Amniotic stem cell (primary cell): ENCODE measurements at places on chromosomes 5 and 9.
A peak's percentile ranks its signal among the peaks of the same experiment; 100 is the strongest.

DNA sequence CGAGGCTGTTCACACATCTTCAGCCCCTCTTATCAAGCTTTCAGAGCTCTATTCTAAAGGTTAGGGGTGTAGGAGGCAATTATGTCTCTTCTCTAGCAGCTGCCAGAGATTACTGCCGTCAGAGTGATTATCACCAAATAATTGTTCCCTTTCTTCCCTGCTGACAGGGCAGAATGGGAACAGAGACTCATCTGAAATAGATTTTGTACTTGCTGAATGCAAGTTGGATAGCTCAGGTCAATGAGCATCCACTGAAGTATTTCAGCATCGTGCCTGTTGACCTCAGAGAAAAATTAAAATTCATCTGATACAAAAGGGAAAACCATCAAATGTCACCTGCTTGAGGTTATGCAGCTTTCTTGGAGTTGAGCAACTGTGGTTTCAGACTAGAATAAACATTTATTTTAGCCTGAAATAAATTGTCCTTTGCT lies 213.7 kb upstream of the MAP3K1 start:
- DNase-seq = no peak

- DNase-seq = no peak
These were observed 226.6 kb downstream of the MEF2C start for GRCh38 chr5:88656221-88656950.

GRCh38 chr9:109781086-109781485 lies 1.1 kb downstream of the PALM2AKAP2 start:
- DNase-seq = no peak

DNA sequence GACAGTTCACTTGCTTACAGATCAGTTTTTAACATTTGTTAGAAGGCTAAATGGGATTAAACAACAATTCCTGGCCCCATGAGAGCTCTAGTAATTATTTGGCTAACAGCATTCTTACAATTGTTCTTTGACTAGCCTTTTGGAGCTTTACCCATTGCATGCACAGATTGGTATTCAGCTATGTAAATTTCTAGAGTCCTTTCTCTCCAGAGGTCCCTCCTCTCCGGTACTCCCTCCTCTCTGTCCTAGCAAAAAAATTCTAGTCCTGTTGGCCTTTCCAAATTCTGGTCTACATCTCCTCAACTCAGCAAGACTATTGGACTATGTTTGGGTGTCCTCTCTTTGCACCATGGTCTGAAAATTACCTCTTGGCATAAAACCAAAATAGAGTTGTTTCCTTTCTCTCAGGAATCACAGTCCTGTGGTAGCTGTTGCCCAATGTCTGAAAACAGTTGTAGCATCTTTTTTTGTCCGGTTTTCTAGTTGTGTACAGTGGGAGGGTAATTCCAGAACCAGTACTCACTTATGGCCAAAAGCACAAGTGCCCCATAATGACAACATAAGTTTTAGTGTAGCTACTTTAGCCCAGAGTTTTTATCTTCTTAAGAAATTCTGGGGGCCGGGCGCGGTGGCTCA lies 18.1 kb downstream of the SAR1B start:
- no peak for DNase-seq

- DNase-seq = peak; percentile 22
These were observed 59.8 kb upstream of the GOLPH3 start for GRCh38 chr5:32233696-32234447.

DNA sequence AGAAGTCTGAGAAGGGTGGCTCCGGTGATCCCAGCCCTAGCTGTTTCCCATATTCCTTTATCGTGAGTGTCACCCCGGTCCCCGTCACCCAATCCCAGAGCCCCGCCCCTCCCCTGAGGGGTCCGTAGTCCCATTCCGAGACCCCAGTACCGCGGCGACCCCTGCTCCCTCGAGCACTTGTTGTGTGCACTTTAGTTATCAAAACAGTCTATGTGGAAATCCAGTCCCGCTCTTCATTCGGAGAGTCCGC lies 223 bp downstream of the LRSAM1 start:
- DNase-seq = no peak

- DNase-seq = no peak
These were observed 9.6 kb downstream of the EPB41L4B start for GRCh38 chr9:109311286-109311685.

- DNase-seq = no peak
These were observed 530.2 kb upstream of the FAM174A start for GRCh38 chr5:100004969-100005368.

GRCh38 chr9:128061275-128061960 lies 5.7 kb downstream of the NAIF1 start:
- no peak for DNase-seq
